ENCODE measurements at places on chromosomes 16 and 17.

- DNase-seq = no peak
These were observed 623 bp upstream of the DDX52 start for GRCh38 chr17:37643869-37644268.

- DNase-seq = no peak
These were observed 28.6 kb downstream of the DCAKD start for GRCh38 chr17:45022655-45023339.

GRCh38 chr17:45953561-45953960, 45.5 kb upstream of the STH start:
- no peak for DNase-seq

DNA sequence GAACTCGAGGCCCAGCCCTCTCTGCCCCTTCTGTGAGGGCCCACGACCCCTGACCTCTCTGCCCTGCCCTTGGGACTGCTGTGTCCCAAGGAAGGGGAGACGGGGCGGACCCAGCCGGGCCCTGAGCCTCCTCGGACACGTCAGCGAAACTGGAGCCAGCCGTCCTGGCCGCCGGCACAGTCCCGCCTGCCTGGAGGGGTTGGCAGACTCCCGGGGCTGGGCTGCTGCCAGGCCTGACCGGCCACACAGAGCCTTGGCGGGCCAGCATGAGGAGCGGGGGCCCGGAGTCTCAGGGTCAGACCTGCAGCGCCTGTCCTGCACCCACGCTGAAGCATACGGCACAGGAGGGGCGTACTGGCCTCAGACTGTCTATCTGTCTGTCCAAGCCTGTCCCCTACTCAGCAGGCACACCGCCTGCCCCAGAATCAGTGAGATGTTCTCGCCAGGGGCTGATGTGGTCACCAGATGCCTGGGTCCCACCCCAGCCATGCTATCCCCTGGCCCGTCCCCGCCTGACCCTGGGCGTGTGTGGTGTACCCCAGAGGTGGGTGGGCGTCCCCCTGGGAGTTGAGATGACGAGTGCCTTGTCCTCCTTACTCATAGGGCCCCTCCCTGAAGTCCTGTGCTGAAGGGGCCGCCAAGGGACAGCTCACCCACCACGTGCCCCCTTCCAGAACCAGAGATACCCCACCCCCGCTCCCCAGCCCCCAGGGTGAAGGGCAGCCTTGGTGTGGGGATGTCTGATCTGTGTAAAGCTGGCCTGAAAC, 4.7 kb downstream of the VASN start:
- peak; percentile 70 for DNase-seq

- no peak for DNase-seq
These were observed 10.6 kb downstream of the ZSCAN10 start for GRCh38 chr16:3088450-3088849.

GRCh38 chr17:75242461-75243042, 18.9 kb downstream of the GGA3 start:
- no peak for DNase-seq

GRCh38 chr17:28372203-28372944, 880 bp downstream of the SARM1 start:
- no peak for DNase-seq

- DNase-seq = no peak
These were observed 89.8 kb upstream of the TMEM97 start for GRCh38 chr17:28228986-28229729.

DNA sequence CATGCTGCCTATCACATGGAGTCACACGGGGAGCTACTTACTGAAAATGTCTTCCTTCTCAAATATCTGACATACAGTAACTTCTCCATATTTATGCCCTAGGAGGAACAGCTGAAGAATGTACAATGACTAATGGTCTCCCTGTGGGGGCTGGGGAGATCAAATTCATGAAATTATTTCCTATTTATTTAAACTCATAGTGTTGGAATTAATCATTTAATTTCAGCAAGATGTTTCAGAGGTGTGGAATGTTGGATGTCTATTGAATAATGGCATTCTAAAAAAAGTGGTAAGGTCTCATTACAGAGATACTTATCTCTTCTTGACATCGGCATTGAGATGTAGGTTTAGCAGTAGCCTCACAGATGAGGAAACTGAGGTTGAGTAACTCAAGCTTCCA, 214.3 kb upstream of the CDH11 start:
- no peak for DNase-seq

- no peak for DNase-seq
These were observed 3.3 kb downstream of the HOXB2 start for GRCh38 chr17:48541577-48542113.

DNA sequence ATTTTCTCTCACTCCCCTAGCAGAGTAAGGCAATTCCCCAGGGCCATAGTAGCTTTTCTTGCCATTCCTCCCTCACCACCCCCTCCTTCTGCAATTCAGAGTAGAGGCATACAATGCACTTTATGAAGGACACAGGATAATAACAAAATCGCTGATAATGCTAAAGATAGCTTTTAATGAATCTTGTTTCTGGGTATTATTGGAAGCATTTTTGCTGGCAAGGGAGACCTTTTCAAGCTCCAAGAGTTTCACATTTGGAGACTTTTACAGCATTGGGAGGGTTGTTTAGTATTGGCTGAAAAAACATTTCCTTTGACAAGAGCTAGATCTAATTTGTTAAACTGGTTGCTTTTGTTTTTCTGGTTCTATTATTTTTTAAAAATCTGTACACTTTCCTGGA, 573.0 kb upstream of the C16orf82 start:
- no peak for DNase-seq

DNA sequence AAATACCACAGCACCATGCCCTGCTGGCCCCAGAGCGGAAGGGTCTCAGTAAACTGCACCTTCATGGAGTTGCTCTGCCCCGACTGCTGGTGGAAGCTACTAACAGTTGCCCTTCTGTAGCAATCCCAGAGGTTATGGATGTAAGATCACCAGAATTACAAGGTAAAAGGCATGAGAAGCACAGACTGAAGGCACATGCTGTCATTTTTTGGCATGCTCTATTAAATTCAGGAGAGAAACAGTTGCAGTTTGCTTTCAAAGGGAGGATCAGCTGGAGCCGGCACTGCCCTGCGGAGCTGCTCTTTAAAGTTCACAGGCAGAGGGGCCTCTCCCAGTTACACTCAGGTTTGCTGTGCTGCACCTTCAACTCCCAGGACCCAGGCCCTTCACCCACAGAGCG, 19.2 kb downstream of the NPRL3 start:
- no peak for DNase-seq

DNA sequence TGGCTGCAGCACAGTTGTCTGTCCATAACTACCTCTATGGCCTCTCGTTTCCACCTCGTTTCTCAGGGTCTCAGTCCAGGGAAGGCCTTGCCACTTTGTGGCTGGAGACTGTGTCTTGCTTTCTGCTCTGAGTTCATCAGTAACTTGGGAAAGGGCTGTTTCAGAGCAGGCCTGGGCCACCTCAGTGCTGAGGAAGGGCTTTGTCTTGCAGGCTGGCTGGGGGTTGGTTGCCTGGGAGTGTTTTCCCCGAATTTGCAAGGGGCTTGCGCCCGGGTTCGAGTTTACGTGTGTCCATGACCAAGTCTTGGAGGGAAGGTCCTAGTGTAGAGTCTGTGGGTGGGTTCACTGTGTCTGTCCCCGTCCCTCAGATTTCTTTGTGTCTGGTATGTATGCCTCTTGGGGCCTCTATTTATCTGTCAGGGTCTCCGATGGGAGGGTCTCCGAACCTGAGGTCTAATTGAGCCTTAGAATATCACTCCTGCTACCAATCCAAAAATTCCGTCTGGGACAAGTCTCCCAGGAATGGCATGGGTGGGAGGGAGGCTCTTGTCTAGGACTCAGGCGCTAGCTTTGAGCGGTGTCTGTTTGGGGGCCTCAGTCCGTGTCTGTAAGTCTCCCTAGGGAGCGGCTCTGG, 594 bp upstream of the TGFB1I1 start:
- no peak for DNase-seq

All from GOT3 (cell line).